ENCODE measurements at places on chromosomes 5 and 9.
A peak's percentile ranks its signal among the peaks of the same experiment; 100 is the strongest.

GRCh38 chr5:72125941-72126620 is 18.8 kb downstream of the MAP1B start:
- DNase-seq, result no peak

DNA sequence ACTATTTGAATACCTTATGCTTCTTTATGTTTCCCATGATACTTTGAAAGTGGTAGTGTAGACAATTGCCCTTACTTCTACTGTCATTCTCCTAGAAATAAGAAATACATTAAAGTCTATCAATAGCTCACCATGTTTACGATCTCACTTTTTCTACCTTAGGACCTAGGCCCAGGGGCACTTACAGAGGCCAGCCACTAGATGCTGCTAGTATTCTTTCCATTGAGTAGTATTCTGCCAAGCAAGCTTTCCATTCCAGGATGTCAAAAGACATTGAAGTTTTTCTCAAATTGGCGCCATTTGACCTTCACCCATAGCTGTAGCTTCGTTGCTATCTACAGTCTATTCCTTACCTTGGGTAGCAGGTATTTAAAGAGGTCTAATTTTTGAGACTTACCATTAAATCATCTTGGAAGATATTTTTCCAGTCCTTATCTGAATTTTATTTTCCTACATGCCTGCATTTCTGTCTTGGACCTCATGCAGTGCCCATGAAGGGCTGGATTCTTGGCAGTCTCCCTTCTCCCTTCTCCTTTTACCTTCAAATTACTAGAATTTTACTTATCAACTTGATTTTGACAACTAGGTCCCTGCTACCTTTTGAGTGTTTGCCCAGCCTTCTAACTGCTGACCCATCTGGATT is 246.0 kb upstream of the NUDT12 start:
- DNase-seq, result peak; percentile 53

DNA sequence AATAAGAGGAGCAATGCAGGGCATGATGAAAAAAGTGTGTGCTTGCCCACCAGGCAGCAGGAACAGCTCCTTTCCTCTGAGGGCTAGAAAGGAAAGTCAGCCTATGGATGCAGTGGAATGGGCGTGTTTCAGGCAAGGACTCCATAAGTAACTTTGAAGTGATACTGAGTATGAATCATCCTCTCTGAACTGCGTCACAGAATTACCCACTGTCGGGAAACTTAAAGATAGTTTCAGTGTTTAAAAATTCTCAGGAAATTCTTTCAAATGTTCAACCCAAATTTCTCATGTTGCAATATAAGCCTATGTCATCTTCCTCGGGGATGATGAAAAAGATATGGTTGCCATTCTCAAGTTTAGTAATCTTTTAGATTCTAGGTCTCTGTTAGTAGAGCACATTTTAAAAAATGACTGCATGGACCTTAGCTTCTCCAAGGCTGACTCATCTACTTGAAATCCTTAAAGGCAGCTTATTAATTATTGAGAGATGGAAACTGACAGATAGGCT is 27.7 kb downstream of the PTCD2 start:
- no peak for DNase-seq

DNA sequence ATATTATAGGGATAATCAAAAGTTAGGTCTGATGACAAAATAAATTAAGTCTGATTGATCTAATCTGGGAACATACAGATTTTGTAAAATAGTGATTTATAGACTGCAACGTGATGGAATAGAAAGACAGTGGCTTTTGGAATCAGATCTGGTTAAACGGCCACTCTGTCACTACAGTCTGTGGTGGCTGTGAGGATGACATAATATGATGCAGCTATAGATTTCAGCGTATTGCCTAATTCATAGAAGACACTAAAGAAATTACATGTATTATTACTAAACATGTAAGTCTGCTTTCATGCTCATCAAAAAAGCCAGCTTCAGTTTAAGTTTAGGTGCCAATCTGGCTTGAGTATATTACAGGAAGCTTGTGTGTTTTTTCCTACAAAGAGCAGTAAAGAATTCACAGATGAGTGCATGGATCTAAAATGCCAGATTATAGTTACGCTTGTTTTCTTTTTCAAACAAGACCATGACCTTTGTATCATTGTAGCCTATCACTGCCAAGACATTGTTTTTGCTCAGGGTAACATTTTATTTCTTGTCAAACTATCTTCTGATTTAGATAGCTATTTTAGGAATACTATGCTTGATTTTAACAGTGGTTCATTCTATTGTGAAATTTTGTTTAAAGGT is 25.7 kb downstream of the CPEB4 start:
- peak; percentile 20 for DNase-seq

DNA sequence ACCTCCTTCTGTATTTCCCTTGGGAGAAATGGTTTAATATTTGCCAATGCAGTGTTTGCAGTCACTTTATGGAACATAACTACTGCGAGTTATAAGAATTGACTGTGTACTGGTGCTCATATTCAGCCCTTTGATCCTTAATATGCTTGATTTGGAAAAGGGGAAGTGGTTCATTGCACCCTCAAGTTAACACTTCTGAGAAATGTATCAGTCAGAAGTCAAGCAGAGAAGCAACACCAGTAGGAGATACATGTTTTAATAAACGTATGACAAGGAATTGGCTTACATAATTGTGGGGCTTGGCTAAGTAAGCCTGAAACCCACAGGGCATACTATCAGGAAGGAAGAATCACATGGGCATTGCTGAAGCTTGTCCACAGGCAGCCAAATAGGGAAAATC is 131.0 kb upstream of the SPRY4 start:
- no peak for DNase-seq

- peak; percentile 72 for DNase-seq
Observed at GRCh38 chr5:81626524-81626923, 124.4 kb downstream of the SSBP2 start.

- DNase-seq, result peak; percentile 67
Observed at GRCh38 chr5:25516141-25516540, 871.4 kb upstream of the CDH10 start.

DNA sequence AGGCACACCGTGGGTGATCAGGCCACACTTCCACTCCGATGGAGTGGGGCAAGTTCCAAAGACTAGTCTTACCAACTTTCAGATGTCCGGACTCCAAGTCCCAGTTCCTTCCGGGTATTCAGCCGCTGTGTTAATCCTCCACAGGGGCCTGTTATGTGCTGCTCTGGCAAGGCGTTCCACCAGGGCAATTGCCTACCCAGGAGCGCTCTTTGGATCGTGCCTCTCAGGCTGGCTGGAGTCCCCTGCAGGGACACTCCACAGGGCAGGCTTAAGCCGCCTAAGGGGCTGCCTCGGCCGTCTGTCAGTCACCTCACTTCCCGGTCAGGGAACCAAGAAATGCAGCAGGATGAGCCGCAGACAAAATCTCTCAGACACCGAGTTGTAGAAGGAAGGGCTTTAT is 118.7 kb upstream of the CCNG1 start:
- no peak for DNase-seq

Data from BE2C (cell line).